Amniotic stem cell (primary cell): ENCODE measurements at places on chromosomes 11 and 22.

DNA sequence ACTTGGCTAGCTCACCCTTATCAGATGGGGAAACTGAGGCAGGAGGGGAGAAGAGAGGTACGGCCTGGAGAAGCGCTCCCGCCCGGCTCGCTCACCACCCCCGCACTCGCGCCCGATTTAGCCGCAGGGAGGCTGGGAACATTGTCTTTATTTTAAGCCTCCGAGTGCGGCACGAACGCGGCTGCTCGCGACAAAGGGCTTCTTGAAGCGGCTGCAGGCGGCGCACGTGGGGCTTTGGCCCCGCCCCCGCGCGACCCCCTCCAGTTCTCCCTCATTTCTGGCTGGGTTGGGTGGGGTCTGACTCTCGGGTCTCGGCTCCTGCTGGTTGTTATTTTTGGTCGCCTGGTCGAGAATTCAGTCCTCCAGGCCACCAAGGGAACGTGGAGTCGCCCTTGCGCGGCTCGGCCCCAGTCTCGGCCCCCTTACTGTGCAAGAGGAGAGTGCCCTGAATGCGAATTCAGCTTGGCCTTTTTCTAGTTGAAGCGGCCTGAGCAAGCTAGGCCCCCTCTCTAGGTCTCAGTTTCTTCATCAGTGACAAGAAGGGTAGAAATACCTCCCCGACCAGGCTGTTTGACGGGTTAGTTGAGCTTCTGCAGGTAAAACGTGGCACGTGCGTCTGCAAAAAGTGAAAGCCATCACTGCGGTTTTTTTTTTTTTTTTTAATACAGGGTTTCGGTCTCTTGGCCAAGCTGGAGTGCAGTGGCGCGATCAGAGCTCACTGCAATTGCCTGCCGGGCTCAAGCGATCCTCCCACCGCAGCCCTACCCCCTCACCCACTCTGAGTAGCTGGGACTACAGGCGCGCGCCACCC lies 2.6 kb upstream of the CHRM1 start:
- DNase-seq: no peak

GRCh38 chr11:130561441-130561881 lies 113.0 kb downstream of the ADAMTS15 start:
- DNase-seq: no peak

- DNase-seq: no peak
Observed at GRCh38 chr11:12725863-12726682, 51.9 kb downstream of the TEAD1 start.

DNA sequence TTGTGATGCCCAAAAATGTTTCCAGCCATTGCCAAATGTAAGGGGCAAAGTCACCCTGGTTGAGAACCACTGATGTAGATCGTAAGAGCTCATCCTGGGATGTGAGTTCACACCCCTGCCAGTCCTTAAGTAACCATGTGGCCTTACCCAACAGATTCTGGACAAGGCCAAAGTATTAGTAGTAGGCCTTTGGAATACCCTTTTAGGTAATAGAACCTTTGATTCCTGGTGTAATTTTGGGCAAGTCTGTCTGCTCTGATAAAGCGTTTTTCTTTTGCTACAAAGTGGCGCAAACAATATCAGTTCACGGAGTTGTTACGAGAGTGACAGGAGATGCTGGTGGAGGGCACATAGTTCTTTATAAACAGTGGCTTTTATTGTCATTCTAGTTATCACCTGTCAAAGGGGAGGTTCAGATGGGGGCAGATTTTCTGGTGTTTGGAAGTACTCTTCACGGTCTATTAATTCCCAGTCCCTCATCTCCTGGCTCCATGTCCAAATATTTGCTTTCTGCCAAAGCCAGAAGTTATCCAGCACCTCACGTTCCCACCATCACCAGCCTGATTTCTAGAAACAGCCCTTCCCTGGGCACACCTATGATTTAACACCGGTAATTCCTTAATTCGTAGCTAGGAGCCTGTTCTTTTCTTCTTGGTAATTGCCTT lies 73.8 kb upstream of the CRYBB3 start:
- DNase-seq: no peak

- DNase-seq: no peak
Observed at GRCh38 chr11:32154275-32154674, 63.4 kb downstream of the RCN1 start.

DNA sequence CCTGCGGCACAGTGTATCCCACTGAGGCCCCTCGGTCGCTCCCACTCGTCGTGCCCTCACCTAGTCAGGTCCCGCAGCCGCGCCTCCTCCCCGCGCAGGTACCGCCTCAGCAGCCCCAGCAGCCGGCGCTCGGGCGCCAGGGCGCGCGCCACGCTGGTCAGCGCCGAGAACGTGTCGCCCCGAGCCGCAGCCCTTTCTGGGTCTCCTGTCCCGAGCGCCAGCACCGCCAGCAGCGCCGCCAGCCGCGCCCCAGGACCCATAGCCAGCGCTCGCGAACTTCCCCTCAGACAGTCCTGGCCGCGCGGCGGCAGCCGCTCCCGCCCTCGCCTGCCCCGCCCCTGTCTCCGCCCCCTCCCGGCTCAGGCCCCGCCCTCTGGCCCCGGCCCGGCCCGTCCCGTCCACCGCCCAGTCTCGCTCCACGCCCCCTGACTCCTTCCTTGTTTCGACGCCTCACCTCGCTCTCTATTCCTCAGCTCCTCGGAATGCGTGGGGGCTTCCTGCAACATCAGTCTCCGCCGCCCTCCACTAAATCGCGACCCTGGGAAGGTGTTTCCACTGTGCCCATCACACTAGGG lies at the start of gene P4HA3:
P4HA3 (minus strand) TSS at position 289 of the 575 bp plus-strand sequence; CDS start at position 260, 29 bp downstream.
- DNase-seq: no peak

DNA sequence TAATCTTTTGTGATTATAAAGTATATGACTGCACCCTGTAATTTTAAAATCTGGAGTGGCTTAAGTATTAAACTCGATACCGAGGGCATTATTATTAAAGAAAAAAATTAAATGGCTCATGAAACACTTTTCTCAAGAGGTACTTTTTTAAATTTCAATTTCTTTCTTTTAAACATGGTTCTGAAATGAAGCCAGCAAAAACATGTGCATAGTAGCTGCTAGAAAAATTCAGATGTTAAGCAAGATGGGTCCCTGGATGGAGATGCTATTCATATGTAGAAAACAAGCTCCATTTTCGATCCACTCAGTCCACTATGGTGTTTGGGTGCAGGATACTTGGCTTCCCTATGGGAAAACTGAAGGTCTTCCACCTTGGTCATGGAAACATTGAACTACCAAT lies 189.5 kb downstream of the PGR start:
- DNase-seq: no peak

DNA sequence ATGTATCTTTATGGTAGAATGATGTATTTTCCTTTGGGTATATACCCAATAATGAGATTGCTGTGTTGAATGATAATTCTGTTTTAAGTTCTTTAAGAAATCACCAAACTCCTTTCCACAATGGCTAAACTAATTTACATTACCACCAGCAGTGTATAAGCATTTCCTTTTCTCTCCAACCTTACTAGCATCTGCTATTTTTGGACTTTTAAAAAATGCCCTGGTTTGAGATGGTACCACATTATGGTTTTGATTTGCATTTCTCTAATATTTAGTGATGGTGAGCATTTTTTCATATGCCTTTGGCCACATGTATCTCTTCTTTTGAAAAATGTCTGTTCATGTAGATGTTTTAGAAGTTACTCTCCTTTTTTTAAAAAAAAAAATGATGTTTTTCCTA lies 142.0 kb downstream of the METTL15 start:
- DNase-seq: no peak

- DNase-seq: no peak
Observed at GRCh38 chr11:10438458-10438857, 16.6 kb upstream of the AMPD3 start.

DNA sequence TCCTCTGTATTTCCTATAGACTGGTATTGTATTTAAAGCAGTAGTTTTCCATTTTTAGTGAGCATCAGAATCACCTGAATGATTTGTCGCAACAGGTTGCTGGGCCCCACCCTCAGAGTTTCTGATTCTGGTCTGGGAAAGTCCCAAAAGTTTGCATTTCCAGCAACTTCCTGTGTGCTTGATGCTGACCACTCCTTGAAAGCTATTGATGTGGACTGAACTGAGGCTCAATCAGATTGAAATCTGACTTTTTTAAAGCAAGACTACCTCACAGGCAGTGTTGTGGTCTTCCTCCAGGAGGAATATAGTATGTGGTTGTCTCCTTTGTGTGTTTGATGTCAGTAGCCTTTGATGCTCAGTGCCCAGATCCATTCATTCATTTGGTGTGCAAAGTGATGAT lies 17.2 kb upstream of the MPZL2 start:
- no peak for DNase-seq

GRCh38 chr11:21820176-21820575 lies 372.7 kb upstream of the ANO5 start:
- no peak for DNase-seq

GRCh38 chr22:44823806-44824205 lies 71.4 kb downstream of the ARHGAP8 start:
- no peak for DNase-seq

DNA sequence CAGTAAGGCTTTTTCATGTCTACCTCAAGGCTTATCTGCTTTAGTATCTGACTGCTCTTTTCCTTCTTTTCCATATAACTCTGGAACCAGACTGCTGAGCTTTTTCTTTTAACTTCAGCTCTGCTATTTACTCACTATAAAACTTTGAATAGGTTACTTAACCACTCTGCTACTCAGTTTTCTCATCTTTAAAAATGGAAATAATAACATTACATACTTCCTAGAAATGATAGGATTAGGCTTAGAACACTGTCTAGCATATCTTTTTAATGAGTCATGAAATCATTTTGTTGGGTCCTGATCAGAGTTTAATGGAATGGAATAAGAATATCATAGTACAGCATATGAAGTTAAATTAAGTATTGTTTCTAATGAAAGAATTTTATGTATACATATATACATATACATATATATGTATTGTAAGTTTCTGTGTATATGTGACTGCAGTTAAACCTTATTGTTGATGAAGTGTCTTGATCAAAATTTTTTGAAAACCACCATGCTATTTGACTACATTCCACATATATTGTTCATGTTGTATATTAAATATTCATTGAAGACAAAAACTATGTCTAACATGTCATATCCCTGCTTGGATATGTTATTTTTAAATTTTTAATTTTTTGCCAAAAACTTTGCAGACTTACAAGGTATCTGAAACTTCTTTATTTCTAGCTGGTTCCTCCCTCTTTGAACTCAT lies 120.2 kb downstream of the METTL15 start:
- DNase-seq: no peak

DNA sequence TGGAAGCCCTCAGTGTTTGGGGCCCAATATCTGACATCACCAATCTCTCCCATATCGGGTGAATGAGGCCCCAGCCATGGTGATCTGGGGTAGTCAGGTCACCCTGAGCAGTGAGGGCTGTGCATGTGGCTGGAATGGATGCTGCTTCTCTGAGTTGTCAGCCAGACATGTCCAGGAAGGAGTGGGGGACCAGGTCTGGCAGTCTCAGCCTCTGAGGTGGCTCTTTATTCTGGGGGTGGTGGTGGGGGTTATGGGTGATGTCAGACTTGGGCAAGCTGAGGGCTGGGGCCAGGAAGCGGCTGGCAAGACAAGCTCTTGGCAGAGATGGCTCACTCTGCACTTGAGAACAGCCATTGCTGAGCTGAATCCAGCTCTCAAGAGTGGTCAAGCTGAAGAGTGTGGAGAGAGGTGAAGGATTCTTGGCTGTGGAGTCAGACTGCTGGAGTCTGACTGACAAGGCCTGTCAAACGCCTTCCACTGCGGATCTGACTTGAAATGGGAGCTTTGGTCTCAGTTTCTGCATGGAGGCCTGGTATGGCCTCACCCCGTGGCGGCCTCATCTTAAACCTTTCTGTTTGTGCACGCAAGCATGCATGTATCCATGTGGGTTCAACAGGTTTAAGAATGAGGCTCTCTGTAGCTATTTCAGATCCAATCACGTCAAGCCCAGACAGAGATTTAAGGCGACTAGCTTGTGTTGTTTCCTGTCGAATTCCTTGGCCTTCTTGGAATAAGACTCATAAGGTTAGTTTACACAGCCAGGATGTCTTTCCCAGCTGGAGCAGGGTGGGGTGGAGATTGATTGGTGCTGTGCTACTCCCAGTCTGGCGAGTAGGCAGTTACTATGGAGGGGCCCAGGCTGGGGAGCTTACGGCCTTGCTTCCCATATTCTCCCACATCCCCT lies 83.9 kb upstream of the TIMP3 start:
- no peak for DNase-seq
